Large intestine (tissue), 12 donors: ENCODE measurements at places on chromosomes 1 and 21.

DNA sequence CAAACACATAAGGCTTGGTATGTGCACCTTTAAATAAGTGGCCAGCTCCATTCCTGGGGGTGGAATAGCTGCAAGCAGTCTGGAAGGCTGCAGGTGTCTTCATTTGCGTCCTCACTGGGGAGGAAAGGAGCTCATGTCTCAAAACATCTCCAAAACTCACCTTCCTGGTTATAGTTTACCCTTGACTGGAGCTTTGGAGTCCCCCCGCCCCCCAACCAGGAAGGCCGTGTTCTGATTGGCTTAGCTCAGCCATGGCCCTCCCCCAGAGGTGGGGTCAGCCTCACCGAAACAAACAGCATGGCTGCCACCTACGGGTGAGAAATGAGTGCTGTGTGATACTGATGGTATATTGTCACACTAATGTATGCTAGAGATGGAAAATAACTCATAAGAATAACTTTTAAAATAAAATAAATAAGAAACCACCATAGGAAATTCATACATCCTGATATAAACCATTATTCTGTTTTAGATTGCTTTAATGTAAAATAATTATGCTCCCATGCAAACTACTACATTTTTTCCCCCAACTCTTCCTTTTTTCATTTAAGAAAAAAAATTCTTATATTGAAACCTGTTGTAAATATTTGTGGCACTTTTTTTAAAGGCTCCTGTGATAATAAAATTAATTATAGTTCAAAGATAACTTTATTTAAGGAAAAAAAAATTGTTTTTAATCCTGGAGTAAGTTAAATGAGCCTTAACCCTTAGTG is 90.8 kb downstream of the ZP4 start:
- DNase-seq = peak; percentile 72

- DNase-seq = no peak
These were observed 22.0 kb downstream of the GFI1 start for GRCh38 chr1:92464588-92465255.

DNA sequence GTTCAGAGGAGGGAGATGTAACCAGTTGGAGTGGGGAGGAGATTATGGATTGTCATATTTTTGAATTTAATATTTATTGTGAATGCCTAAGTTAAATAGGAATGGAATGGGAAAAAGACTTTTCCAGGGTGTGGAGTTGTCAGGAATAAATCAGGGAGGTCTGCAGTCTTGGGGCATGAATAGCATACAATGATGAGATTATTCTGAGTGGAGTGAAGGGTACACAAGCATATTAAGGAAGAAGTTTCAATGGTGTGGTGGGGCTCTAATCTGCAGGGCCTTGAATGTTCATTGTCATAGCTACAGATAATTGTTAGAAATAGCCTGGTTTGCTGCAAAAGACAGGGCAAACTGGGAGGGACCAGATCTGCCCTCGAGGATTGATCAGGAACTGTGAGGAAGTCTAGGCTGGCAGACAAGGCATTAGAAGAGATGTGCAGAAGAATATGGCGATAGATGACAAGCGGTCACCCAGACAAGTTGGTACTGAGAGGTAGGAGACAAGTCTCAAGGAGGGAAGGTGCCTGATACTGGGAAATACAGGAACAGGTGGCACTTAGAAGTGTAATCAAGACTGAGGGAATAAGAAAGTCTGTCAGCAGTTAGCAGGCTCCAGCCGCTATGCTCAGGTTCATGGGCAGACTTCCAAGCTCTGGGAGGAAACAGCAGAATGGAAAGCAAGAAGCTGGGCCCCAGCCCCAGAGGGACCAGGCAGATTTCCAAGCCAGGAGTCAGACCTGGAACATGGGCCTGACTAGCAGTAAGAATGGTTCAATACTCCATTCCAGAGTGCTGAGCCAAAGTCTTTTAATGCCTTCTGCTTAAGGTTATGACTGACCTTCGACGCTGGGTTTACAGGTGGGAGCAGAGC is 20.9 kb upstream of the RGL1 start:
- DNase-seq = peak; percentile 33

- no peak for DNase-seq
These were observed 75.0 kb upstream of the GUCA2A start for GRCh38 chr1:42239555-42239954.

DNA sequence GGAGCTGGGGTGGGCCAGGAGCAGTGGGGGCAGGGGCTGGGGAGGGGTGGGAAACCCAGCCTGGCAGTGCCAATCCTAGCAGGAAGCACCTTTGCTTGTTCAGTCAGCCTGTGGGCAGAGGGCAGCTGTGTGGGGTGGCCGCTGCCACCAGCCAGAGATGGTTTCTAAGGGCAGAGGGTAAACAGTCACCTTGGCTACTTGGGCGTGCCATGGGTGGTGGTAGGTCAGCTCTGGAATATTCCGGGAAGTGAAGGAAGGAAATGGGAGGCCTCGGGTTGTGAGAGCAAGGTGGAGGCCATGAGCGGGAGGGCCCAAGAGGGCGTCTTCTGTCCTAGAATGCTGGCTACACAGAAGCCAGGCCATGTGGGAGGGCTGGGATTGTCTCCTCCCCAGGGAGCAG is 20.7 kb upstream of the WNT4 start:
- DNase-seq = no peak

- DNase-seq = peak; percentile 41
These were observed 26.8 kb downstream of the SESN2 start for GRCh38 chr1:28286111-28286510.

DNA sequence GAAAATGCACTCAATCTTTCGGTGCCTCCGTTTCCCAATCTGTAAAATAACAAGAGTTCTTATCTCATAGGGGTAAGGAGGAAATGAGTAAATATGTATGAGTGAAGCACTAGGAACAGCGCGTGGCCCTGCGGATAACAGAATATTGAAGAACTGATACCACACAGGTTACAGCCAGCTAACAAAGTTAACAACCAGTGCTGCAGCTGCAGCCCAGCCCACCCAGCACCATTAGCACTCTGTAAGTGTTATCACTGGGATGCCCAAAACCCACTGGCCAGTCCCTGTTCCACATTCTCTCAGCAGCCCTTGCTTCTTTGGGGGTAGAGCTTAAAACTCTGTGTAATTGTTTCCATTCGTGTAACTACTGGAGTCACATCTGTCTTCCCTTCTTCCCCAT is 89.5 kb downstream of the VWA5B1 start:
- DNase-seq = no peak

- DNase-seq = no peak
These were observed 42.3 kb upstream of the LAMC2 start for GRCh38 chr1:183143576-183144315.

GRCh38 chr1:24972221-24972914 is 42.3 kb upstream of the RUNX3 start:
- no peak for DNase-seq

- no peak for DNase-seq
These were observed 74.4 kb downstream of the SPAG17 start for GRCh38 chr1:118110580-118110979.

GRCh38 chr1:242523719-242524570 is 552 bp downstream of the PLD5 start:
- peak; percentile 29 for DNase-seq

DNA sequence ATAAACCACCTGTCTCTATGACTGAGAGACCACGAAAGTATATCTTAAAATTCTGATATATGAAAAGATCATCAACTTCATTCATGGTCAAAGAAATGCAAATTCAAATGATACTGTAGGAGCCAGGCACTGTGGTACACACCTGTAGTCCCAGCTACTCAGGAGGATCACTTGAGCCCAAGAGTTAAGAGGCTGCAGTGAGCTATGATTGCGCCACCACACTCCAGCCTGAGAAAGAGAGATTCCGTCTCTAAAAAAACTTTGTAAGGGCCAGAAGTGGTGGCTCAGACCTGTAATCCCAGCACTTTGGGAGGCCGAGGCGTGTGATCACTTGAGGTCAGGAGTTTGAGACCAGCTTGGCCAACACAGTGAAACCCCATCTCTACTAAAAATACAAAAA is 17.0 kb downstream of the RERE start:
- DNase-seq = no peak

DNA sequence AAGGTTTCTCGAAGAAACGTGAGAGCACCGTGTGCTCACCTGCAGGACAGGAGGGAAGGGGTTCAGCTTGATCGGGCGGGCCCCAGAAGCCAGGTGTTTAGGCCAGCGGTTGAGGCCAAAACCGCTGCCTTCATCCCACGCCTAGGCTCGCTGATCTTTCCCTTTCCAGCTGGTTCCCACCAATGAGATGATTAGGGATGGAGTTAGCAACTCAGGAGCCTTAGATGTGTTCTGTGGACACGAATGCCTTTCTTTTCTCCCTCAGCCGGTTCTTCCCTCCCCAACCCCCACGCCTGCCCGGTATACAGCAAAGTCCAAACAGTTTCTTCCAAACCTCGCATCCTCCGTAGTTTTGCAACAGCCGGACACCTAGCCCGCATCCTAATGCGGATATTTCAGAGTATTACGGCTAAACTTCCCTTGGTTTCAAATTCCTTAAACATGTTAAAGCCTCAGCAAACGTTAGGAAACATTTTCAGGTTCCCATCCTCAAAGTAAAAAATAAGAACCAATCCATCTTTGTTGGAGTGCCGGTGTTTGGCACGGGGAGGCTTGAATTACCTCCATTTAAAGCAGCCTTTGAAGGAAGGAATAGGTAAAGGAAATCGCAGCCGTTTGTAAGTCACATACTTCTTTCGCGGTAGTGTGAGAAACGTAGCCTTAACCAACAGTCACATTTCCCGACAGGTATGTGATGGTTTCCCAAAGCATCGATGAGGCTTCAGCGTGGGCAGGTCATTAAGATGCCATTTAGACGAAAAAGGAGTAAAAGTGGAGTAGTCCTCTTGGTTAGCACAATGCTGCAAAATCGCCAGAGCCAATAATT is 1.1 kb downstream of the LRRC8C start:
- no peak for DNase-seq

DNA sequence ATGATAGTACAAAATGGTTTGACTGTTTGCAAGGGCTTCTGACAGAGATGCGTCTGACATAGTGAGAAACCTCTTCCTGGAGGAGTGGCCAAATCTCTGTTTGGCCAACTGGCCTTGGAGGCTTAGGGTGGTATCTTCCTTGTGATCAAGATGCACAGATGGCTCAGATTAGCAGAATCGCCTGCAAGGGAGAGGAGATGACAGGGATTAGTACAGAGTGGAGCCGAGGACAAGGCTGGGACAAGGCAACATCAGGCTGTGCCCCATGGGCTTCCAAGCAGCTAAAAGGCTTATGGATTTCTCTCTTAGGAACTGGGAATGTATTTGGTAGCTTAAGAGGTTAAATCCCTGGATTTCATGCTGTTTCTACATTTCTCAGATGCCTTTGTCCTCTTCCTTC is 379.1 kb downstream of the SIPA1L2 start:
- DNase-seq = no peak

DNA sequence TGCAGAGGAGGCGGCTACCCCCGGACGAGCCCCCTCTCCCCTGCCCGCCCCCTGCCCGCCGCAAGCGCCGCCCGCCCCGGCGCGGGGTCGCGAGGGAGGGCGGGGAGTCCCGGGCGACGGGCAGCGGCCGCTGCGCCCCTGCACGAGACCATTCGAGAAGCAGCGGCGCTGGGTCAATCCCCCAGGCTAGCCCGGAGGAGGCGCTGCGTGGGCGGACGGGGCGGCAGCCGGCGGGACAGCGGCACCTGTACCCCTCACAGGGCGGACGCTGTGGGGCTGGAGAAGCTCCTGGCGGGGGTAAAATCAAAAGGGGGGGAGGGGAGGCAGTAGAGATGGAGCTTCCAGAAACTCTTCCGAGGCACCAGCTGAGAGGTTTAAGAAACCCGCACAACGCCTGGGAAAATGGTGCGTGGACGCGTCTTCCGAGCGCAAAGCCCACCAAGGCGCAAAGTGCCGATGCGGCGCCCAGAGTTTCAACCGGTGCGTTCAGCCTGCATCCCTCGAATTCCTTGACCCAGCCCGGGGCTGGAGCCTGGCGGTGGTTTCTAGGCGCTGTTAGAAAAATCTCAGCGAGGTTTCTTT is at the start of gene PLPPR5:
PLPPR5 (minus strand) TSS at position 1 of the 582 bp plus-strand sequence. CDS start 190 bp downstream, outside the sequence.
- peak; percentile 4 for DNase-seq

GRCh38 chr1:84738237-84738636 is 48.0 kb upstream of the SSX2IP start:
- DNase-seq = no peak

- no peak for DNase-seq
These were observed 9.7 kb upstream of the KRTAP7-1 start for GRCh38 chr21:30839304-30839703.

DNA sequence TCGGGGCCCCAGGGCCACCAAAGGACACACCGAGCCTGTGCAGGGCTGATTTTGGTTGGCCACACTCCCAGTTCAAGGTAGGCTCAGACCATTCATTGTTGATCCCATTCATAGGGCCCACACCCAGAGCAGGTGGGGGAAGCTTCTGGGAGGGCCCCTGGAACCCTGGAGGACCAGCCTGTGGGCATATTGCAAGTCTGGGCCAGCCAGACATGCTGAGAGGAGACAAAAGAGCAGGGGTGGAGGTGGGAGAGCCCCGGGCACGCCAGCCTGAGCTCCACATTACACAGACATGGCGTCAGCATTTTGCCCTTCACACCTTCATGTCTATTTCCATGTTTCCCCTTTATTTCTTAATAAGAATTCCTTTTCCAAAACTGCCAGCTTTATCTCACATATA is 25.7 kb downstream of the PMVK start:
- DNase-seq = no peak

GRCh38 chr21:45640888-45641479 is 2.5 kb upstream of the PCBP3 start:
- DNase-seq = no peak

DNA sequence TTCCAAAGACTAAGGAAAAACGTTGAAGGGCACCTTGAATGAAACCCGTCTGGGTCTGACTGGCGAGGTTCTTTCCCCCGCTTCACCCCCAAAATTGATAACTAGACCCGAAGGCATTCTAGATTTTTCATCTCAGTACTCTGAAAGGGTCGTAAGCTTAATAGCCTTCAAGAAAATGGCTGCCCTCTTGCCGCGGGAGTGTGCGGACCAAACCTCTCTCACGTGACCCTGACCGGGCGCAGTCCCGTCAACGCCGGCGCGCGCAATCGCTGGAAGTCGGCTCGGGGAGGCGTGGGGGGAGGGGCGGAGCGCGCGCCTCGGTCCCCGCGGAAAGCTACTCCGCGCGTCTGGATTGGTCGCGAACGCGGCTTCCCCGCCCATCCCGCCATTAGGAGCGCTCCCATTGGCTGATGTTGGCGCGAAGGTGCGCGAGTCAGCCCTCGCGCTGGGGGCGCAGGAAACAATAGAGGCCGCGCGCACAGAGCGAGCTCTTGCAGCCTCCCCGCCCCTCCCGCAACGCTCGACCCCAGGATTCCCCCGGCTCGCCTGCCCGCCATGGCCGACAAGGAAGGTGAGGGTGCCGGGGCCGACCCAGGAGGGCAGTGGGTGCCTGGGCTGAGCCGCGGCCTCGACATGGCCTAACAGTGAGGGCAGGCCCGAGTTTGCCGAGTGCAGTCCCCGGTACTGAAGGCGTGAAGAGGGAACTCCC is at the start of gene RBBP4:
RBBP4 (plus strand) TSS at position 457 of the 709 bp plus-strand sequence; CDS start at position 556, 99 bp downstream.
- peak; percentile 99 for DNase-seq

DNA sequence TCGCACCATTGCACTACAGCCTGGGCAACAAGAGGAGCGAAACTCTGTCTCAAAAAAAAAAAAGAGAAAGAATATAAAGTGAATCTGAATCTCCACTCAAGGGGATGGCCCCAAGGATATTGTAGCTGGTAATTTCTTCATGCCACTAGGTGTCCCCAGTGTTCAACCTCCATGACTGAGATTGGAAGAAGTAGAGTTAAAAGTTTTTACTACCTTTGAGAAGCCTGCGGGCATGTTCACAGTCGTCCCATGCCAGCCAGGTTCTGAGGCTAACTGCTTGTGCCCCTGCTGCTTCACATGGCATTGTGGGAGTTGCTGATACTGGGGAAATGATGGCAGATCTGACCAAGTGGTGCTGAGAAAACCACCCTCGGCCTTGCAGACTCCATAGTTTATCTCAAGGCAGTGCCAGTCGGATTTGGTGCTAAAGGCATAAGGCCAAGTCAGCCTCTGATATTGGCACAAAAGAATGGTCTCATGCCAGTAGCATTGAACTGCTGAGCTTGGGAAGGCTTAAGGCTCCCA is 10.8 kb upstream of the SHISA4 start:
- peak; percentile 33 for DNase-seq
